ENCODE measurements at places on chromosomes 1 and 21.

GRCh38 chr1:89866568-89866967, 45.7 kb downstream of the LRRC8D start:
- DNase-seq: no peak

- no peak for DNase-seq
Observed at GRCh38 chr1:161096530-161096929, 1.6 kb upstream of the KLHDC9 start.

DNA sequence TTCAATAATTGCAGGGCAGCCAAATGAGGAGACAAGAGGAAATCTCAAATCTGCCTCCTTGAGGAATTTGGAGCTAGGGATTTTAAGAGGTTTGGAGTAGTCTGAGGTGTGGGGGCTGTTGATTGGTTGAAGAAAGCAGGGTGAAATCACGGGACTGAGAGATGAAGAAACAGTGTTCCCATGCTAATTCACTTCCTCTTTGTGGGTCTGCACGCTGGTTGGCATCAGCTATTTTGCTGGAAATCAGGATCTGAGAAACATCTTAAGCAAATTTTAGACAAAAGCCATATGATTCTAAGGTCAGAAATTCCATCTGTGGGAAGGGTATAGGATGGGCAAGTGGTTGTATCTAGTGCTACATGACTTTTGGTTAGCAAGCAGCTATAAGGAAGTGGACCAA, 107.1 kb upstream of the PAXBP1 start:
- no peak for DNase-seq

- DNase-seq: no peak
Observed at GRCh38 chr1:11638121-11638520, 16.1 kb downstream of the FBXO2 start.

DNA sequence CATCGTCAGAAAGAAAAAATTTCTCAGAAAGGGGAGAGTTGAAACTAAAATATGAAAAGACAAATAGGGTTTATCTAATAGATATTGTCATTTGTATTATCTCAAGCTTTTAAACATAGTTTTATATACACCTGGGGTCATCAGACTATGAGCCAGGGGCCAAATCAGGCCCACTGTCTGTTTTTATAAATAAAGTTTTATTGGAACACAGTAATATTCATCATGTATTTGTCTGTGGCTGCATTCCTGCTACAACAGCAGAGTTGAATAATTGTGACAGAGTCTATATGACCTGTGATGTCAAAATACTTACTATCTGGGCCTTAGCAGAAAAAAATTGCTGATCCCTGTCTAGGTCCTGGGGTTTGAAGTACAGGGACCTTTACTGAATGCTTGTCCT, 120.5 kb upstream of the RUNX1 start:
- no peak for DNase-seq

GRCh38 chr1:20356850-20357459, 66.3 kb downstream of the VWA5B1 start:
- no peak for DNase-seq

DNA sequence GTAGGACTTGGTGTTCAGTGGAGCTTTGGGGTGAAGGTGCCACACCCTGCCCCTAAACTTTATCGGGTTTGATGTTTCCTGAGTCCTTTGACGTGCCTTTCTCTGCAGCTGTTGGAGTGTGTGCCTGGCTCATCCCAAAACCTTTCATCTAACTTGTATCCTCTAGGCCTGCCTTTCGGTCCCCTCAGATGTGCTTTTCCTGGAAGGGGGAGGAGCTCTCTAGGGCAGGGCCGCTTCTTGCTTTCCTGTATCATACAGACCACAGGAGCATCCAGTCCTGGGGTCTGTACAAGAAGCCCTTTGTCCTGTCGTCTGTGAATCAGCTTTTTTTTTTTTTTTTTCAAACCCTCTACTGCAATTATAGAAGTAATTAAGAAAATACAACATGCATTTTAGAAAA, 35.7 kb downstream of the PTGFRN start:
- DNase-seq: no peak

- DNase-seq: no peak
Observed at GRCh38 chr1:91499904-91500755, 521 bp upstream of the CDC7 start.

DNA sequence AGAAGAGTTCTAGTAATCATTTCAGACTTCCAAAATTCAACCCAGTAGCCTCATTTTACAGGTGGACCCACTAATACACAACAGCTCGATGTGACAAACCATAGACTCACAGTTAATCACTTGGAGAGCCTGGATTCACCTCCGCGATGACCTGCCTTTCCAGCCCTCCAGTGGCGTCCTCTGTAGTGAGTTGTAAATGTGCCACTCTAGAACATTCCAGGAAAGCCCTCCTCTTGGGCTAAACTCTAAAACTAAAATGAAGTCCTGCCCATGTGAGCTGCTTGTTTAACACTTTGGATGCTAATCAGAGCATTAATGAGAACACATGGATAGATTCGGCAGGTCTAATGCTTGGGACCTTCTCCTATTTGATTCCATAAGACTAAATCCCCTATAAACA, 140.7 kb downstream of the DHRS3 start:
- no peak for DNase-seq

- DNase-seq: peak; percentile 41
Observed at GRCh38 chr1:28845786-28846543, 34.0 kb downstream of the OPRD1 start.

DNA sequence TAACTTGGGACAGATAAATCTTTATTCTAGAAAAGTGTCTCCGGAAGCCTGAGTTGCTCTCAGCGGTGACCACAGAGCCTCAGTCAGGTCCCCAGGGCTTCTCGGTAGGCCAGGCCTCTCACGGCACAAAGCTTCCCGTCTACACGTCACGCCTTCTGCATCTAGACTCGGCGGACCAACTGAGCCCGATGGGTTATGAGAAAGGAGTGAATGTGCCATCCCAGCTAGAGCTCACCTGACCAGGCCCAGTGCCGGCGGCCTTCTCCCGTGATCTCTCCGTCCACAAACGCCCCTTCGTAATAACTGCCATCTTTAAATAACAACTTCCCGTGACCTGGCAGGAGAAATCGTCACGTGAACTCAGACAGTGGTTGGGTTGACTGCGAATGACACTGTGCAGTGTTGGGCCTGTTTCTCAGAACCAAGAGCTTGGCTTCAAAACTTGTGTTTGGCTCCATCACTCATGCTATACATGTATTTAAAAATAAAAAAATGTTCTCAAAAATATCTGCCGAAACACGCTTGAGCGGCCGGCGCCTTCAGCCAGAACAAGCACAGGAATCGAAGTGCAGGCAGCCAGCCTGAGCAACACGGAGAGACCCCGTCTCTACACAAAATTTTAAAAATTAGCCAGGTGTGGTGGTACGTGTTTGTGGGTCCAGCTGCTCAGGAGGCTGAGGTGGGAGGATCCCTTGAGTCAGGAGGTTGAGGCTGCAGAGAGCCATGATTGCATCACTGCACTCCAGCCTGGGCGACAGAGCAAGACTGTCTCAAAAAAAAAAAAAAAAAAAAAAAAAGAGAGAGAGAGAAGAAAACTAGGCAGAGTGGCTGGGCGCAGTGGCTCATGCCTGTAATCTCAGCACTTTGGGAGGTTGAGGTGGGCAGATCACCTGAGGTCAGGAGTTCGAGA, 3.1 kb downstream of the MORN1 start:
- no peak for DNase-seq

DNA sequence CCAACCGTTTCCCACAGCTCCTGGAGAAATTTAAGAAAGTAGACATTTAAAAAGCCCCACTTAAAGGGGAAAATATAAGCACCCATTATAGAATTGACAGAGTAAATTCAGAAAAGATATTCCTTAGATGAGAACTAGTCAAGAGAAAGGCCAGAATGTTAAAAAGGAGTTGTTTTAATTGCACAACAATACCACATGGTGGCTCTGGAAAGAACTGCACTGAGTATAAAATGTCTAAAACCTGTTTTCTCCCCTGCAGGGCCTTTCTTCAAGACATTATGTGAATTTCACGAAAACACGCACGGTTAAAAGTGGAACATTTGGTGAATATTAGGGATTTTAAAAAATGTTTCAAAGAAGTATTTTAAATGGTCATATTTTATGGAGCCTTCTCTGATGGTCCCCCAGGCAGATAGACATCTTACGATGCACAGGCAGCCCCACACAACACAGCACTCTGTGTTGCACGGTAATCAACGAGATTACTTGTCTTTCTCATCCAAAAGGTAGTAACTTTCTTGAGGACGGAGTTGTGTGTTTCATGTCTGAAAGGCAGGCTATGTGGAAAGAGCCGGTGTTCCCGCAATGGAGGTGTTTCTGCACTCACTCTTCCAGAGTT, 101.9 kb downstream of the PRRX1 start:
- DNase-seq: no peak

DNA sequence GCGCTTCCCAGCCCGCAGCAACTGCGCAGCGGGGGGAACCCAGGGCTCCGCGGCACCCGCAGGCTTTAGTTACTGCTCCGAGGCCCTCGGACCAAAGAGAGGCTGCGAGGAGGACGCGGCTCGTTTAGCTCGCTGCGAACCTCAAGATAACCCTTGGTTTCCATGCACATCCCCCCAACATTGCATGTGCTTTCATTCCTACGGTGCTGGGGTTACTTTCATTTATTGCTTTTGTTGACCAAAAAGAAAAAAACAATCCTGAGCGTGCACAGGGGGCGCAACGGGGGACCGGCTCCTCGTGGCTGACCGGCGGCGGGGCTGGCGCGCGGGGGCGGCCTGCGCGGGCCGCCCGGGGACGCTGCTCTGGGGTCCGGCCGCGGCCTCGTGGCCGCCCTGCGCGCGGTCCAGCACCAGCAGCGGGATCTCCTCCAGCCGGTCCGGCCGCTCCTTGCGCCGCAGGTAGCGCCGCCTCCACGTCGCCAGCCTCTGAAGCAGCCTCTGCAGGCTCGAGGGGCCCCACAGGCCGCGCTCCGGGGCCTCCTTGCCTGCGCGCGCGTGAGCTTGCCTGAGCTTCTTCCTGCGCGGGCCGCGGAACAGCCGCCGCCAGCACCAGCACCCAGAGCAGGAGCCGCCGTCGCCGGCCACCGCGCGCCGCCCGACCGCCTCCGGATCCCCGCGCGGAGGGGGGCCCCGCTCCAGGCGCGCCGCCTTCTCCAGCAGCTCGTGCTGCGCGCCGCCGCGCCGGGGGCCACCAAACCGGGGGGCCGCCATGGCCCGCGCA, 77.4 kb downstream of the DESI2 start:
- DNase-seq: no peak

DNA sequence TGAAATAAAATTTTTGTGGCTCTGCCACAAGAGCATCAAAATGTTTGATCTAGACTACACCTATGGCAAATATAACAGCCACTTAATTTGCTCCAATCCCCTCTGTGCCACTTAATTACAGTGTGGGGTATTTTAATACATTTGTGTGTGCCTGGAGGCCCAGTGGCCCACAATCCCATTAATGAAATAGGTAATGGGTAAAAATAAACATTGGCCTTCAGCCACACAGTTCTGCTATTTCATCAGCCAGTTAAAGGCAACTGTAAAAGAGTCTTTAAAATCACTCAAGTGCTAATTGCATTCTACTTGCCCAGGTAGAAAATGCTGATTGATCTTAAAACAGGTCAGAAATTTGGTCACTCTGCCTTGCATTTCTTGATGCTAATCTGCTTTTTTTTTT, 151.6 kb upstream of the UBE2U start:
- DNase-seq: peak; percentile 23

DNA sequence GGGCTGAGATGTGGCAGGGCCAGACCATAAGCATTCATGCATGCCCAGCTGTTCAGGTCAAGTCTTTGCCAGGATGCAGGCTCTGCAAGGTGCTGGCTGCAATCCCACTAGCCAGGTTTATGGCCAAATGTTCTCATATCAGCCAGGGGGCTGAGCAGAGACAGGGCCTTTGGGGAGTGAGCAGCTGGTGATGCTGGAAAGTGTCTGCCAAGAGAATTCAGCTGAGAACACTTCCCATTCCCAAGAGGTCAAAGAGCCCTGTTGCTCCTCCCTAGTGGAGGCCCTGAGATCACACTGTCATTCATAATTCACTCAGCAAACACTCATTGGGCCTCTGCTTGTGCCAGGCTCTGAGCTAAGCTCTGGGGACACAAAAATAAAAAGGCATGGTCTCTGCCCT, 150.3 kb downstream of the DMRTA2 start:
- no peak for DNase-seq

DNA sequence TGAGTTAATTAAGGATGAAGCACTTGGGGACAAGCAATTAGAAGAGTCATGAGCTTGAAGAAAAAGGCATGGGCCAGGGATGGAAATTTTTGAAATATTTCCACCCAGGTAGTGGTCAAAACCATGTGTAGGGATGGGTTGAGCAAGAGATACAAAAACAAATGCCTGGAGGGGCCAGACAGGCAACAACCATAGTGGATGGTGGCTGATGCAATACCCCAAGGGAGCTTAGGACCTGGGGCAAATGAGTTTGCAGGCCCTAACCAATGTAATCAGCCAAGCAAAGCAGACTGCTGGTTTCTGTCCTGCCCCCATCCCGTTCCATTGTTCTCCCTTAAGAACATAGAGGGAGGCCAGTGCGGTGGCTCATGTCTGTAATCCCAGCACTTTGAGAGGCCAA, 119.1 kb upstream of the FGGY start:
- no peak for DNase-seq

DNA sequence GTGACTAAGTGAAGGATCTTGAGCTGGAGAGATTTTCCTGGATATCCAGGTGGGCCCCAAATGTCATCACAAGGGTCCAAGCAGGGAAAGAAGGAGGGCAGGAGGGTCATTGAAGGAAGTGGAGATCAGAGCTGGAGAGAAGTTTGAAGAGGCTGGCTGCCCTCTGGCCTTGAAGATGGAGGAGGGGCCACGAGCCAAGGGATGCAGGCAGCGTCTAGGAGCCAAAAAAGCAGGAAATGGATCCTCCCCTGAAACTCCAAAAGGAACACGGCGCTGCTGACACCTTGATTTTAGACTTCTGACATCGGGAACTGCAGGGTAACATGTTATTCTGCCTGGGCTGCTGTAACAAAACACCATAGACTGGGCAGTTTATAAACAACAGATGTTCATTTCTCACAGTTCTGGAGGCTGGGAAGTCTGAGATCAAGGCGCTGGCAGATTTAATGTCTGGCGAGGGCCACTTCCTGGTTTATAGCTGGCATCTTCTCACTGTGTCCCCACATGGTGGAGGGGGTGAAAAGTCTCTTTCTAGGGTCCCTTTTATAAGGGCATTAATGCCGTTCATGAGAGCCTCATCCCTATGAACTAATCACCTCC, 28.8 kb upstream of the ZBTB21 start:
- DNase-seq: no peak

- no peak for DNase-seq
Observed at GRCh38 chr1:72567521-72567920, 285.2 kb upstream of the NEGR1 start.

- peak; percentile 82 for DNase-seq
Observed at GRCh38 chr21:33308586-33309490, 15.9 kb upstream of the IFNAR1 start.

All from DMS153 (cell line).